H7 (cell line): ENCODE measurements at places on chromosomes 6 and 20.

GRCh38 chr20:56606174-56606945, 22.7 kb upstream of the TFAP2C start:
- DNase-seq: no peak

GRCh38 chr20:44097521-44098255, 89.3 kb downstream of the JPH2 start:
- no peak for DNase-seq

DNA sequence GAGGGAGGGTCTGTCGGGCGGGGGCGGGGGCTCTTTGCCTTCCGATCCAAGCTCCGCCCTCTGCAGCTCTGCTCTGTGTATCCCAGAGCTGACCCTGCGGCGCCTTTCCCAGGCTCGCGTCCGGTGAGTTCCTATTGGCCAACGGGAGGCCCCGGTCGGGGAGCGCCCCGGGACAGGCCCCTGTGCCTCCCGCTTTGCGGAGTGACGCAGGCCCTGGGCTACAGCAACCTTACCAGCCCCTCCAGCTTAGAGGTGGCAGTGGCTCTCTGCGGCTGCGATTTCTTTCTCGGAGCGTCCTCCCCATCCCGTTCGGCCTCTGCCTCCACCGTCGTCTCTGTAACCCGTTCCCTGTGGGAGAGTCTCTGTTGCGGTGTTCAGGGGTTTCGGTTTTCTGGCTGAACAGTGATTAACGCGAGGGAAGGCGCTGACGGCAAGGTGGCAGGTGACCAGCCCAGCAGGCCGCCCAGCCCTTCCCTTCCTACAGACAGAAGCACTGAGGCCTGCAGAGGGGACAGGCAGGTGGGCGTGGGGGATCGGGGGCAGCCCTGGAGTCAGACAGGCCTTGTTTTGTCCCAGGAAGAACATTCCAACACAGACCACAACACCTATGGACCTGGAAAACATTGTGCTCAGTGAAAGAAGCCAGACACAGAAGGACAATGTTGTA, 18.1 kb upstream of the CEBPB start:
- peak; percentile 98 for DNase-seq

DNA sequence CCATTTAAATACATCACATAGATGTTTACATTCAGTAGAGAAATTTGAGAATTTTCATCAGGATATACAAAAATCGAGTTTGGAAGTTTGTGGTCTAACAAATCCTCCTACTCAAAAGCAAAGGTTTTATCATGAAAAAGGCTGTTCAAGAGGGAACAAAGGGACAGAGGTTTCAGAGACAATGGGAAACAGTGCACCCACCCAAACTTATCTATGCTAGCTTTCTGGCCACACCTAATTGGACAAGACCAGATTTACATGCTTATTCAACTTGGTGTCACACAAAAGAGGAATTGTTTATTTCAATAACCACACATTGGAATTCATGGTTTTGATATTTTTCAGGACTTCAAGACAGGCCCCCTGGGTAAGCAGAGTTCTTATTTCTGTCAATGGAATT, 28.4 kb upstream of the RSPO3 start:
- peak; percentile 1 for DNase-seq

GRCh38 chr6:111844921-111845320, 28.3 kb downstream of the FYN start:
- peak; percentile 60 for DNase-seq

DNA sequence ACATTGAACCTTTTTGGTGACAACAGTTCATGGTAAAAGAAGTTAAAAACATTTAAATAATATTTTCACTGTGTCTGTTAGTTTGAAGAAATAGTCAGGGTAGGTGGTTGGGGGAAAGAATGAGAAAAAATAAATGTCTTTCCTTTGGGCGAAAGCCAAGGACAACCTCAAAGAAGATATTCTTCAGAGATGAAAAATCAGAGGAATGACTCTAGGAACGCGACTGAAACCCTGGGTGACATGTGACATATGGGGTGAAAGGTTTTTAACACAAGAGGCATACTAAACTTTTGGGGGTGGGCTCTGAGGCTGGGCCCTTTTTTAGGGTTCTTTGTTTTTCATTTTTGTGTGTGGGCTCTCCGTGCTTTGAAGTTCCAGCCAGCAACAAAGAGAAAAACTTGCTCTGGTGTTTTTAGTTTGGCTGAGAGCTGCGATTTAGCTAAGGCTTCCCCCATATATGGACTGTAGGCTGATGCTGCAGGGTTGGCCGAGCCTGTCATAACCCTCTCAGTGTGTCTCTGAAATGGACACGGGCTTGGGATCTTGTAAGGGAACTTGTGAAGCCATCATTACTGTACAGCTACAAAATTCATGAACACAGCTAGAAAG, 610.1 kb upstream of the ARID1B start:
- no peak for DNase-seq

- no peak for DNase-seq
Observed at GRCh38 chr6:138403324-138403800, 661 bp upstream of the HEBP2 start.

DNA sequence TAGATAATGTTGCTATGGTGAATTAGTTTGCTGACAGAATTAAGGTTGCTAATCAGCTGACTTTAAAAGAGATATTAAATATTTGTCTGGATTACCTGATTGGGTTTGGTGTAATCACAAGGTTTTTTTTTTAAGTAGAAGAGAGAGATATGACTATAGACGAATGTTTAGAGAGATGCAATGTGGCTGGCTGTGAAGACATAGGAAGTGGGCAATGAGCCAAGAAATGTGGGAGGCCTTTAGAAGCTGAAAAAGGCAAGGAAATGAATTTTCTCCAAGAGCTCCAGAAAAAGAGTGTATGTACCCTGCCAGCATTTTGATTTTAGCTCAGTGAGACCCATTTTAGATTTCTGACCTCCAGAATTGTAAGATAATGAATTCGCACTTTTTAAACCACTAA, 598.3 kb downstream of the PKHD1 start:
- no peak for DNase-seq

DNA sequence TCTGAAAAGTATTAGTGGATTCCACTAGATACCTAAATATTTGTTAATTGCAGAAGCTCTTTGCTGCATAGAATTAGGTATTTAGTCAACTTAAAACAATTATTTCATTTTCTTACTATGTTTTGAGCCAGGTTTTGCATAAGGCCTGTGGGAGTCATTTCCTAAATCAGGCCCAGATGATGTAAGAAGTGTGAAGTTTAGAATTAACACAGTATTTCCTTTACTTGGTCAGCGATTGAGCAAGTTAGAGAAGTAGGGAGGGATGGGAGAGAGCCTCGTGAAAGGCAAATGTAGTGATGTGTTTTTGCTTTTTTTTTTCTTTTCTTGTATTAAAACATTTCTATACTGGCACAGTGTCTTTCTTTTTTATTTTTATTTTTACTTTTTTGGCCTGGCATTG, 711.1 kb downstream of the HDGFL1 start:
- DNase-seq: no peak

DNA sequence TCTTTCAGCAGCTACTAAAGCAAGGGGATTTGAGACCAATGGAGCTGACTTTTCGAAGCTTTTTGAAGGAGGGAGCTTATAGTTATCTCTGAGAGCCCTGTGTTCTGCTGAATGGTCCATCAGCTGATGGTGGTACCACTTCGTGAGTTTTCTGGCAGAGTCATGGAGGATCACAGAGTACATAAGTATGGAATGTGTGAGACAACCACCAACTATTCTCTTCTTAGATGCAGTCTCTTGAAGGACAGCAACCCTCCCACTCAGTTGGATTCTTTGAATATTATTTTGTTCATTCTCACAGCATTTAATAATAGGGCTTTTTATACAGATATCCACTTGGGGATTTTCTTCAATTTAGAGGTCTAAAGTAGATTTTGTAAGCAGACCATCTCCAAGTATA, 75.3 kb downstream of the ELOVL2 start:
- DNase-seq: no peak

DNA sequence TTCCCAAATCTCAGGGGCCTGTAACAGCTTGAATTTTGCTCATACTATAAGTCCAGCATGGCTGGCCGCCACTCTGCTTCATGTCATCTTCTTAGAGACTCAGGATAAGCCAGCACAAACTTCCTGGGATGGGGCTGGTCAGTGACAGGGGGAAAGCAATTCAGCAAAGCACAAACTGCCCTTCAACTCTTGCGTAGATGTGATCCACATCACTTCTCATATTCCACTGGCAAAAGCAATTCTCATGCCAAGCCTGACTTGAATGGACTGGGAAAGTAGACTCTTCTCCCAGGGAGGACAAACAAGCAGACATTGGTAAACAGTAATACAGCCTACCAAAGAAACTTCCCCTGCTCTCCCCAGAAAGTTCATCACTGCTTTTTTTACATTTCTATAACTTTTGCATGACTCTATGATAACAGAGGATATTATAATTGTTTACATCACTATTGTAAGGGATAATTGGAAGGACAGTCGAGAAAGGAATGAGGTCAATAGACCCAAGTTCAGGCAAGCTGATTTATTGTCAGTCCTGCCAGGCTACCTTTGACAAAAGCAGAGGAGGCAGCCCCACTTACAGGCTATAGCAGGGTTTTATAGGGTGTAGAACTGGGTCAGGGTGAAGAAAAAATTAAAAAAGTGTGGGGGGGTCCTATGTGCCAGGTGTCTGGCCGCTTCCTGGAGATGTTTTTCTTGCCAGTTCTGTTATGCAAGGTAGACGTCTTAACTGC, 37.4 kb downstream of the RBM24 start:
- no peak for DNase-seq

DNA sequence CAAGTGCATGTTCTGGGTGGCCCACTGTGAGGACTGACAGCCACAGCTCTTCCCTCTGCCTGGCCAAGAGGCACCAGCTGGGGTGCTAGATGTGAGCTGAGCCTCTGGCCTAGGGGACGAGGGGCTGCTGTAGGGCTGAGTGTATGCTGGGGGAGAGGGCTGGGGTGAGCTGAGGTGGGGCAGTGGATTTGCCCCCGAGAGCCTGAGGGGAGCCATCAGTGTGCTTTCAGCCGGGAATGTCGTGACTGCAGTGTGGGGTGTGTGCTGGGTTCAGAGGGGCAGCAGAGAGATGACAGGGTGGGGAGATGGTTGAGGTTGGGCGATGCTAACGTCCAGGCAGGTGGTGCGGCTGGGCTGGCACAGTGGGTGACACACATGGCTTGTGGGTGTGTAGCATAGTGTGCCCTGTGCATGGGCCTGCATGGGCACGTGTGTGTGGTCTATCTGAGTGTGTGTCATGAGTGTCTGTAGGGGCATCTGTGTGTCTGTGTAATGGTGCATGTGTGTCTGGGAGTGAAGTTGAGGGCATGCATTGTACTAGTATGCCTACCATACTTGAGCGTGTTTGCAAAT, 46.0 kb upstream of the BLCAP start:
- no peak for DNase-seq

GRCh38 chr20:30985386-30985785, 272.1 kb upstream of the DEFB115 start:
- no peak for DNase-seq
